NCI-H345 (cell line): ENCODE measurements at places on chromosomes 5 and 9.

- DNase-seq = no peak
Measured at GRCh38 chr9:84478996-84479395, 138.4 kb upstream of the SLC28A3 start.

DNA sequence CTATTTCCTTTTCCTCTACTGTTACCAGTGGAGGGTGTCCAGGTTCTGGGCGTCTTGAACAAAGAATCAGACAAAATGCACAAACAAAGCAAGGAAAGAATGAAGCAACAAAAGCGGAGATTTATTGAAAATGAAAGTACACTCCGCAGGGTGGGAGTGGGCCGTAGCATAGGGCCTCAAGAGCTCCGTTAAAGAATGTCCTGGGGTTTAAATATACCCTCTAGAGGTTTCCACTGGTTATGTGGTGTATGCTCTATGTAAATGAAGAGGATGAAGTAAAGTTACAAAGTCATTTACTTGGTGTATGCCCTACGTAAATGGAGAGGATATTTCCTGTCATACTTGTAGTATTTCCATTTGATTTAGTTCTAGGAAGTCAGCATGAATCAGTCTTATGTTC is 113.5 kb upstream of the MRPS30 start:
- DNase-seq = no peak

- no peak for DNase-seq
Measured at GRCh38 chr5:176853151-176853778, 42.9 kb downstream of the UNC5A start.

GRCh38 chr5:178334861-178335260 is 102.3 kb upstream of the PHYKPL start:
- no peak for DNase-seq

GRCh38 chr5:89313804-89314588 is 431.0 kb upstream of the MEF2C start:
- no peak for DNase-seq

GRCh38 chr9:129309041-129309430 is 131.0 kb upstream of the IER5L start:
- DNase-seq = no peak

- no peak for DNase-seq
Measured at GRCh38 chr9:129679537-129679936, 14.1 kb downstream of the PRRX2 start.

DNA sequence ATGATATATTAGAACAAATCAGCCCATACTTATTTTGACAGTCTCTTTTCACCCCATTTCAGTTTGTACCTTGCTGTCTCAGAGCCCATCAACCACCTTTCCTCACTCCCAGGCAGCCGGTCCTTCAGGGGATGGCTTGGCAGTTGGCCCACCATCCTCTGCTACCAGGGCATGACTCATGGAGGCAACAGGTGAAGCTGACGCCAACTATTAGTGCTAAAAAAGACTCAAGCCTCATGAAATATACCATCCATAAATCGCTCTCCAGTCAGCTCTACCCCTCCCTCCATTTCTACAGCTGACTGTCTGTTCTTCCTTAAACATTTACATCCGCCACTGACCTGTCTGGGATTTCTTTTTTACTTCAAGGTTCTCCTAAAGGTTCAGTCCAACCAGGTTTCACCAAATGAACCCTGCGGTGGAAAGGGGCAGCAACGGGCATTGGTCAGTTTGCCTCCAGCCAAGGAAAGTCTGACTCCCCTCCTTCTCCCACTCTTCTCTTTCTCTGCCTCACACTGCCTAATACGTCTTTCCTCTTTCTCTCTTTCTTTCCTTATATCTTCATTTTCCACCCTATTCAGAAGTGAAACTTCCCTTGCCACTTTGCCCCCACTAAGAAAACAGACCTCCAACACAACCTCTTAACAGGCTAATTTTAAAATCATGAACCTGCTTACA is 439.1 kb downstream of the RAB3C start:
- peak; percentile 75 for DNase-seq
